DMS153 (cell line): ENCODE measurements at places on chromosomes 12 and 14.

DNA sequence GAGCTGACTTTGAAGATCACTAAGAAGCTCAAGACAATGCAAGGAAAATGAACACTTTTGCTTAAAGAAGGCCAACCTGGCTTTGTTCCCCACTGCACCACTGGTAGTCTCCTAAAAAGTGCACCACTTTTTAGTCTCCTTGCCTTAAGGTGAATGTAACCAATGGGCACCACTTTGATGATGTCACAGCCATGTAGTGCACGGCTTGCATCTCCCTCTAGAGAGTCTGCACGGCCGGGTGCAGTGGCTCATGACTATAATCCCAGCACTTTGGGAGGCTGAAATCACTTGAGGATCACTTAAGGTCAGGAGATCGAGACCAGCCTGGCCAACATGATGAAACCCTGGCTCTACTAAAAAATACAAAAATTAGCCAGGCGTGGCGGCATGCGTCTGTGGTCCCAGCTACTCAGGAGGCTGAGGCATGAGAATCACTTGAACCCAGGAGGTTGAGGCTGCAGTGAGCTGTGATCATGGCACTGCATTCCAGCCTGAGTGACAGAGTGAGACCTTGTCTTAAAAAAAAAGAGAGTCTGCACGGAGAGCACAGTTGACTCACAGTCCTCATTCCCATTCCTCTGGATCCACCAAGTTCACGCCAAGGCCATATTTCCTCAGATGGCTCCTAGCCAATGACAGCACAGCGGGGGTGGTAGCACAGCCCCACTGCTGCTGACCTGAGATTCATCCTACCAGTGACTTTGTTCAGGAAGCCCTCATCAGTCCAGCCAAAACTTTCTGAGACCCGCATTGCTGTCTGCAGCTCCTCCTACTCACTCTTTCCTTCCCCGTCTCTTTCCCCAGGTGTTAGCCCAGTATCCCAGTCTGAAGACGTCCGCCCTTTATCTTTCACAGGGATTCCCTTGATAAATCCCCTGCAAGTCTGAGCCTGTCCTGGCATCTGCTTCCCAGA lies 16.5 kb upstream of the IFT81 start:
- no peak for DNase-seq

- no peak for DNase-seq
These were observed 877.0 kb upstream of the TMEM132C start for GRCh38 chr12:127389923-127390322.

GRCh38 chr12:62256408-62257096 lies 3.7 kb upstream of the USP15 start:
- DNase-seq: no peak

GRCh38 chr12:24325331-24325730 lies 375.9 kb upstream of the SOX5 start:
- no peak for DNase-seq

GRCh38 chr12:110599334-110599733 lies 14.6 kb upstream of the TCTN1 start:
- no peak for DNase-seq
